ENCODE measurements at places on chromosomes 11 and 22. TPM values are rescaled to one million over a fixed set of nuclear protein-coding genes. Genes with fewer than 3 reads are reported as not detected.
A peak's percentile ranks its signal among the peaks of the same experiment; 100 is the strongest.

Gene RTN4R
- 0.77 TPM for polyA plus RNA-seq

Gene KCNJ11
- polyA plus RNA-seq: 0.52 TPM

GRCh38 chr11:103880968-103881367 lies 155.5 kb upstream of the DDI1 start:
- H3K4me3 ChIP-seq: no peak overlapping the region
- H3K4me1 ChIP-seq: no peaks in the 10 kb centered on the region
- no peak for DNase-seq
- no peaks in the 10 kb centered on the region for H3K27me3 ChIP-seq
- H3K27ac ChIP-seq: no peak overlapping the region

- H3K4me1 ChIP-seq: peaks cover 15% of the 10 kb centered on the region
- H3K4me3 ChIP-seq: no peak overlapping the region
- H3K27ac ChIP-seq: no peak overlapping the region
- DNase-seq: no peak
- no peaks in the 10 kb centered on the region for H3K36me3 ChIP-seq
Measured at GRCh38 chr11:130490682-130491449, 42.4 kb downstream of the ADAMTS15 start.

DNA sequence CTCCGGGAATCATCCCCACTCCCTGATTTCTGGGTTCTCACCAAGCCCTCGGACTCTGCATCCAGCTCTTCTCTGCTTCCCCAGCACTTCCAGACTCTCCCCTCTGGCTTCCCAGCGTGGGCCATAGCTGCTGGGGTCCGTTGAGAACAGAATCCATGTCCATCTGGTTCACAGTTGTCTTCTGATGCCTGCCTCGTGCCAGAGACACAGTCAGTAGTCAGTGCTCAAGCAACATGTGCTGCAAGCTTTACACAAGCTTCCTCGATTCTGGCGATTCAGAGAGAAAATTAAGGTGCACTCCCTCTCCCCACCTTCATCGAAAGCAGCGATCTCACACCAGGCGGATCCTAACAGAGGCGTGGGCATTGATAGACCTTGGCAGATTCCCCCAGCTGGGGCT lies 495.5 kb downstream of the TBC1D22A start:
- no peaks in the 10 kb centered on the region for H3K4me1 ChIP-seq
- H3K27me3 ChIP-seq: peaks cover 3% of the 10 kb centered on the region
- DNase-seq: no peak
- no peak overlapping the region for H3K4me3 ChIP-seq

DNA sequence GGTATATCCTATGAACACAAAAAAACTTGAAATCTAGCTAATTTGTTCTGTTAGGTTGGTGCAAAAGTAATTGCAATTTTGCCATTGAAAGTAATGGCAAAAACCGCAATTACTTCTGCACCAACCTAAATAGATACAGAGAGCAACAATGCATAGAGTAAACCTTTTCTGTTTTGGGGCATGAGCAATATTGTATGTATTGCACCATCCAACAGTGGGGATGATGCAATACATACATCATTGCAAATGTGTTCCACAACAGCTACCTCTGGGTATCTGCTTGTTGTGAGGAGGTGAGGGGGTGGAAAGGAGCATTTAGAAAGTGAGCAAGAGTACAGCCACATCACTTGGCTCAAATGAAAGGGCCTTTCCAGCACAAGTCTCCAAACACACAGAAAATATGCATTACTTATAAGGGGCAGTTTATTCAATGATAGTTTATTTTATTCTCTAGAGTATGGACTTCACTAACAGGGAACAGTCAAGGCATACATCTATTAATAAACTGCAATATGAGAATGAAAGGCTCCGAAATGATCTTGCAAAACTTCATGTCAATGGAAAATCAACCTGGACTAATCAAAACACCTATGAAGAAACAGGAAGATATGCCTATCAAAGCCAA lies 77.3 kb downstream of the DEUP1 start:
- H3K4me3 ChIP-seq: no peak overlapping the region
- no peaks in the 10 kb centered on the region for H3K4me1 ChIP-seq
- no peaks in the 10 kb centered on the region for H3K36me3 ChIP-seq
- no peak for DNase-seq

GRCh38 chr11:64358907-64359711 lies at the start of gene RPS6KA4:
Gene RPS6KA4 (plus strand): TSS chr11:64359162. CDS start chr11:64359236, 74 bp downstream.
- peaks cover 18% of the 10 kb centered on the region for H3K36me3 ChIP-seq
- no peaks in the 10 kb centered on the region for H3K27me3 ChIP-seq
- H3K27ac ChIP-seq: peak within 1 kb of the TSS; percentile 59
- no peak for DNase-seq
- peak within 1 kb of the TSS; percentile 80 for H3K4me3 ChIP-seq
- H3K4me1 ChIP-seq: peaks cover 48% of the 10 kb centered on the region

GRCh38 chr22:17791196-17791595 lies 16.9 kb upstream of the BID start:
- H3K4me3 ChIP-seq: no peak overlapping the region
- H3K4me1 ChIP-seq: peaks cover 14% of the 10 kb centered on the region
- no peak for DNase-seq
- no peaks in the 10 kb centered on the region for H3K27me3 ChIP-seq
- H3K27ac ChIP-seq: no peak overlapping the region

- H3K4me1 ChIP-seq: peaks cover 15% of the 10 kb centered on the region
- DNase-seq: peak; percentile 47
Measured at GRCh38 chr22:30602049-30602448, 4.9 kb upstream of the TCN2 start.

GRCh38 chr11:1301220-1302000 lies 8.0 kb downstream of the TOLLIP start:
- no peaks in the 10 kb centered on the region for H3K27me3 ChIP-seq
- H3K27ac ChIP-seq: peak overlapping the region; percentile 95
- no peak overlapping the region for H3K4me3 ChIP-seq
- DNase-seq: no peak
- peaks cover 90% of the 10 kb centered on the region for H3K4me1 ChIP-seq

DNA sequence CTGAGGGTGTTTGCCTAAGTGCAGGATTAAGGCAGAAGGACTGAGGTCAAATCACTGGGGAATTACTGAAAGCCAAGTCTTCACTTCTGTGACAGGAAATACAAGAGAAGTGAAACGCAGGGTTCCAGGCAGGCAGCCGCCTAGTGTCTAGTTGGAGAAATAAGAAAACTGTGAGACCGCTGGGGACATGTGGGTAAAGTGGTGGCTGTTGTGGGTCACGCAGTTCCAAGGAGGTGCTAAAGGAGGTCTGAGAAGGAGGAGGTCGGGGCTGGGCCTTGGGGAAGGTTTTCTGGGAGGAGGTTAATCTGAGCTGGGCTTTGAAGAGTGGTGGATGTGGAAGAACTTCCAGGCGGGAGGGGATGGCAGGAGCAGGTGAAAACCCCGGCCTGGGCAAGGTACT lies 11.2 kb downstream of the MCM5 start:
- H3K36me3 ChIP-seq: peaks cover 87% of the 10 kb centered on the region
- DNase-seq: no peak
- H3K4me3 ChIP-seq: no peak overlapping the region
- H3K27ac ChIP-seq: no peak overlapping the region

GRCh38 chr22:24106385-24107381 lies 74.6 kb upstream of the SUSD2 start:
- peaks cover 63% of the 10 kb centered on the region for H3K36me3 ChIP-seq
- no peak overlapping the region for H3K4me3 ChIP-seq
- no peaks in the 10 kb centered on the region for H3K27me3 ChIP-seq
- no peaks in the 10 kb centered on the region for H3K4me1 ChIP-seq
- H3K27ac ChIP-seq: no peak overlapping the region
- DNase-seq: no peak

- H3K27ac ChIP-seq: no peak overlapping the region
- H3K4me3 ChIP-seq: peak overlapping the region; percentile 43
- no peaks in the 10 kb centered on the region for H3K36me3 ChIP-seq
- DNase-seq: no peak
- H3K27me3 ChIP-seq: no peaks in the 10 kb centered on the region
- H3K4me1 ChIP-seq: peaks cover 32% of the 10 kb centered on the region
Measured at GRCh38 chr22:24214467-24215285, 30.2 kb downstream of the GGT5 start.

All from HepG2 (cell line).